ENCODE measurements at places on chromosomes 12 and 14.

GRCh38 chr12:119660076-119660475 is 7.9 kb upstream of the PRKAB1 start:
- peaks cover 4% of the 10 kb centered on the region for H3K4me1 ChIP-seq
- H3K27me3 ChIP-seq = no peaks in the 10 kb centered on the region
- H3K4me3 ChIP-seq = no peak overlapping the region
- DNase-seq = no peak
- no peak overlapping the region for H3K27ac ChIP-seq

DNA sequence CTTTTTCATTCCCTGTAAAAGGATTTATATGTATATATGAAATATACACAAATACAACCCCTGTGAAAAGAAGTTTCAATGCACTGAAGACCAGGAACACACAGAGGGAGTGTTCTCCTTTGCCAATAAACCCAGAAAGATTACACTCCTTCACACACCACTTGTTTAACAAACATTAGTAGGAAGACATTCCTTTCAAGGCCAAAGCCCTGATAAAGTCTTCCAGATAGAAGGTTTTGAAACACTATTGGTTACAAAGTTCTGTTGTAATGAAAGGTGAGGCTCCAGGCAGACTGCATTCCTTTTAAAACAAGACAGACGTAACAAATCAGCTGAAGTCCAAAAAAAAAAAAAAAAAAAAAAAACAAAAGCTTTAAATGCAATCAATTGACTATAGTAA is 81.0 kb downstream of the PTPN21 start:
- no peaks in the 10 kb centered on the region for H3K4me1 ChIP-seq
- no peaks in the 10 kb centered on the region for H3K36me3 ChIP-seq
- no peaks in the 10 kb centered on the region for H3K27me3 ChIP-seq
- DNase-seq = no peak
- H3K27ac ChIP-seq = no peak overlapping the region

DNA sequence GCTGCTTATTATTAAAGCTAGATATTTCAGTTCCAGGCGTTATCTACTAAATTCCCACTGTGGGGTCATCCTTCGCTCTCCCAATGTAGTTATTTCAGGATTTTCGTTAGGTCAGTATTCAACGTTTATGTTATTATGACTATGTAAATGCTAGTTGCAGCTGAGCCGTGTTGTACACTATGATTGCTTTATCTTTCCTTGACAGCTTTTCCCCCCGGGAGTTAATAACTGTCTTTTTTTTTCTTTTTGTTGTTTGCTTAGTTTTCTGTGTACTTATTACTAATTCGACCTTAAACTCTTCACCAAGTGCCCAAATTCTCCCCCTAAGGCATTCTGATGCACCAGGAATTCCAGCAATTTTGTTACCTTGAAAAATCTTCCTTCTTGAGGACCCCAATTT is 48.5 kb downstream of the SUDS3 start:
- H3K27me3 ChIP-seq = no peaks in the 10 kb centered on the region
- H3K4me3 ChIP-seq = no peak overlapping the region
- no peaks in the 10 kb centered on the region for H3K36me3 ChIP-seq
- H3K4me1 ChIP-seq = peaks cover 5% of the 10 kb centered on the region
- no peak overlapping the region for H3K27ac ChIP-seq

- no peak for DNase-seq
- H3K27me3 ChIP-seq = no peaks in the 10 kb centered on the region
- H3K4me1 ChIP-seq = peaks cover 4% of the 10 kb centered on the region
- H3K27ac ChIP-seq = no peak overlapping the region
- no peaks in the 10 kb centered on the region for H3K36me3 ChIP-seq
- no peak overlapping the region for H3K4me3 ChIP-seq
Observed at GRCh38 chr12:11815397-11815796, 165.9 kb downstream of the ETV6 start.

GRCh38 chr14:63282997-63283883 is 35.5 kb downstream of the GPHB5 start:
- H3K36me3 ChIP-seq = no peaks in the 10 kb centered on the region
- H3K27me3 ChIP-seq = 0 out of 2 replicates have a peak, but pooled peaks cover 4% of the 10 kb centered on the region
- no peak overlapping the region for H3K27ac ChIP-seq
- DNase-seq = no peak
- no peak overlapping the region for H3K4me3 ChIP-seq

DNA sequence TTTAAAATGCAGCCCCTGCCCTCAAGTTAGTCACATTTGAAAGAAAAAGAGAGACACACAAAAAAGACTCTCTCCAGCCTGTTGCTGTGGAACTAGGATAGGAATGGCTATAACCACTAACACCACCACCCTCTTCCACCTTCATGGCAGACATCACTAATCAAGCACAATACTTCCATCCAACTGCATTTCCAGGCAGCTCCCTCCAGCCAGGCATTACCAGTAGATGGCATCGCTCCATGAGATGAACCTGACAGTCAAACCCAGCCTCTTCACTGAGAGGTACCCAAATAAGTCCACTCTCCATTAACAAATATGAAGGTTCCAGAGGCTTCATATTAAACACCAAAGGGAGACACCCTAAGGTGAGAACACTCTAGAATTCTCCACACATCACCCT is 24.4 kb downstream of the SLC8B1 start:
- no peak for DNase-seq
- H3K4me1 ChIP-seq = peaks cover 11% of the 10 kb centered on the region
- H3K27me3 ChIP-seq = no peaks in the 10 kb centered on the region
- peaks cover 75% of the 10 kb centered on the region for H3K36me3 ChIP-seq
- no peak overlapping the region for H3K4me3 ChIP-seq

DNA sequence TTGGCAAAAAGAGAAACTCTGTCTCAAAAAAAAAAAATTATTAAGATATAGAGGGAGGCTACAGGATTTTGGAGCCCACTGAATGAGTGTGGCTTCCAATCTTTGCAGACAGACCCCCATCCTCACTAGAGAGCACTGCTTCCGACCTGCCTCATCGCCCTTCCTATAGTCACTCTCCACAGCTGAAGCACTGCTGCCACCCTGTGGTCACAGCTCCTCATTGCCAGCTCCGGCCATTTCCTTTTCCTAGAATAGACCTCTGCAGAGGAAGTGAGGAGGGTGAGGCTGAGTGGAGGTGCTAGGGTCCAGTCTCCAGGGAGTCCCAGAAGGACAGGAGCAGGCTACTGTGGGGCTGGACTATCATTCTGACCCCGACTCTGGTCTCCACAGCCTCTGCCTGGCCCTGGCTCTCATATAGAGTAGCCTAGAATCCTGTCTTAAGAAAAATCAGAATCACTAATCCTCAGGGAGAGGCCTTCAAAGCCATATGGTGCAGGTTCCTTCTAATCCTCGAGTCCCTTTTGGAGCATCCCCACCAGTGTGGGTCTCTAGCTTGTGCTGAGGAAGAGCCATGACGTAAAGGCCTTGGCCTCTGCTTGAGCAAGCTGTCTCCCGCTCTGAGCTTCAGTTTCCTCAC is 1.4 kb upstream of the NPFF start:
- H3K4me1 ChIP-seq = peaks cover 7% of the 10 kb centered on the region
- H3K4me3 ChIP-seq = no peak overlapping the region
- DNase-seq = peak; percentile 90
- H3K27ac ChIP-seq = 0 out of 3 replicates have a peak overlapping the region, but pooled peaks have one; percentile 14
- no peaks in the 10 kb centered on the region for H3K27me3 ChIP-seq

DNA sequence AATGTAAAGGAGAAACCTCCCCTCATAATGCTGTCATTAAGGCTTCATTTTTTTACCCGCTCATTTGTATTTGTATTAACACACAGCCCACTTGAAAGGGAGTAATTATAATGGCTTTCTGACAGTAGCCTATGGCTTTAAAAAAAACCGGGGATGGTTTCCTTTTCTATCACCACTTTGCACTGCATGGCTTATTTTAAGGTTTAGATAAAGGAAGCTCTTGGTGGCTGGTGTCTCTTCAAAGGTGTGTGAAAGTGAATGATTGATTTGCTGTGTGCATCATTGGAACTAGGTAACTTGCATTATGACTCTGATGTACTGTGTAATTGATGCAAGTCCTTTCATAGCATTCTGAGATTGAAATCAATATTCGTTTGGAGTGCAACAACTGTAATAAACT is 80.7 kb downstream of the NPAS3 start:
- no peaks in the 10 kb centered on the region for H3K4me1 ChIP-seq
- DNase-seq = no peak
- H3K4me3 ChIP-seq = no peak overlapping the region
- no peaks in the 10 kb centered on the region for H3K36me3 ChIP-seq
- H3K27me3 ChIP-seq = no peaks in the 10 kb centered on the region

DNA sequence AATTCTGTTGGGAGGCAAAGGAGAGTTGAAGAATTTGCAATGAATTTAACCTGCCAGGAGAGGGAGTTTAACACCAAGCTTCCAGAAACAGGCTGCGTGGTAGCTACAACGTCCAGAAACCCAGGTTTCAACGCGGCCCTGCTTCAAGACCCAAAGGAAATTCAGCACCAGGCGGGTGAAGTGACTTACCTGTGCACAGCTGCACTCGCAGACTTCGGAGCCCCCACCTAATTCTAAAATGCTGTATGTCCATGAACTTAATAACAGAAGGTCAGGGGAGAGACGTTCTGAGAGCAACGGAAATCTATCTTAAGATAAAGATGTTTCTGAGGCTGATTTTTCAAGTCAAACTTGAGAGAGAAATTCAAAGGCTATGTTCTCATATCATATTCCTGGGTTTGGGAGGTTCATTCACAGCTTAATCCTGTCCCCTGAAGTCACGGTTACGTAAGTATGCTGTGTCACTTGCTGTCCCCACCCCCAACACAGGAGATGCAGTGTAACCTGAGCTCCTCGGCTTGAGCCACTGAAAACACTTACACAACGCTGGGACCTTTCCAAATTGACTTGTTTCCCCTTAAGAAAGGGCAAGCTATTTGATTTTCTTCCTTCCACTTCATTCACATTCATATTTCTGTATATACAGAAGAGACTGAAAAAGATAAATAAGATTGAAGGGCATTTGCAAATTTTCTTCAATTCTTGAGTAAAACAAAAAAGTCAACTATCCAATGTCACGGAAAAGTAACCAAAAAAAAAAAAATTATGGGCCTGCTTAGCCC is 22.7 kb downstream of the CLIP1 start:
- H3K4me3 ChIP-seq = peak overlapping the region; percentile 33
- H3K36me3 ChIP-seq = peaks cover 6% of the 10 kb centered on the region
- peak; percentile 87 for DNase-seq
- H3K27ac ChIP-seq = peak overlapping the region; percentile 99

DNA sequence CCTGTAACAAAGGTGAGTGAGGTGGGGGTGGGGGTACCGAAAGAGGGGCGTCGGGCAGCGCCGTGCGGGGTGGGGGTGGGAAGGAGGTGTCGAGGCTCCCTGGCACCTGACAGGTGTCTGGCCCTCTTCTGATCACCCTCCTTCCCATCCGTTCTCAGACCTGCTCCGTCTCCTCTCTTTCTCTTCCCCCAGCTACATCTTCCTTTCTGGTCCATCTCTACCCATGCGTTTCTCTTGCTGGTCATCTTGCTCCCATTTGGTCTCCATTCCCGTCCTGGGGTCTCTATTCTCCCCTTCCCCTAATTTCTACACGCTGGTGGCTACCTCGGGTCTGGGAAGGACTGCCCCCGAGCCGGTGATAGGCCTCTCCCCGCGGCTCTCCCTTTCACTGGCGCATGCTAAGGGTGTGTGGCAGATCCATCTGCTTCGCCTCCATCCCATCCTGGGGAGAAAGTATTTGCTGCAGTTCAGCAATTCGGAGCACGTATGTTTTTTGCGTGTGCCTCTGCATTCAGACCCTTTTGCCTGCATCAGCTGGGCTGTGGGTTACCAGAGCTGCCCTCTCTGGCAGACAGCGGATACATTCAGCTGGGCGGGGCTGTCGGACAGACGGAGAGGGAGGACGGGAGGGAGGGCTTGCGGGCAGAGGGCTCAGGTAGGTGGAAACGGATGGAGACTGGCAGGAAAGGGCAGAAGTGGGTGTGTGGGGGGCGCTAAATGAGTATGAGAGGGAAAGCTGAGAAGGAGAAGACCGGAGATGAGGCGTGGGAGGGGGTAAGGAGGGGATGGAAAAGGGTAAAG is 730 bp downstream of the CLSTN3 start:
- H3K4me3 ChIP-seq = peak overlapping the region; percentile 61
- H3K27me3 ChIP-seq = no peaks in the 10 kb centered on the region
- peaks cover 23% of the 10 kb centered on the region for H3K36me3 ChIP-seq
- peak overlapping the region; percentile 81 for H3K27ac ChIP-seq
- peak; percentile 37 for DNase-seq

GRCh38 chr14:64255756-64256155 is 38.4 kb downstream of the ESR2 start:
- H3K36me3 ChIP-seq = no peaks in the 10 kb centered on the region
- H3K4me3 ChIP-seq = no peak overlapping the region
- no peak for DNase-seq
- H3K27me3 ChIP-seq = no peaks in the 10 kb centered on the region

All from K562 (cell line).